ENCODE measurements at places on chromosomes 3 and 15.

DNA sequence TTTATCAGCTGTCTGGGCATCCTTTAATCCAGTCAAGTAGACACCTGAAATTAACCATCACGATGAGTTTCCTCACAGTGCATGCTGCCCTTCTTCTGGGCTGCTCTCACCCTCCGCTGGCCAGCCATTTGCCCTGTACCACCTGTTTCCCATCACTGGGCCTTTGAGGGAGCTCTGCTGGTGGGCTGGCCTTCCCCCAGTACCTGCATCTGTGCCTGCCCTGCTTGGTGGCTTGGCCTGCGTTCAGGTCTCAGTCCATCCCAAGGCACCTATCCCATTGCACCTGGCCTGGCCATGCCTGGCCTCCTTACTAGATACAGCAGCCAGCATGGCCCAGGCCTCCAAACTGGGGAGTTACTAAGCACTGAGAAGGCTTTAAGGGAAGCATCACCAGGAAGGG, 413.2 kb downstream of the NTRK3 start:
- no peak for DNase-seq

DNA sequence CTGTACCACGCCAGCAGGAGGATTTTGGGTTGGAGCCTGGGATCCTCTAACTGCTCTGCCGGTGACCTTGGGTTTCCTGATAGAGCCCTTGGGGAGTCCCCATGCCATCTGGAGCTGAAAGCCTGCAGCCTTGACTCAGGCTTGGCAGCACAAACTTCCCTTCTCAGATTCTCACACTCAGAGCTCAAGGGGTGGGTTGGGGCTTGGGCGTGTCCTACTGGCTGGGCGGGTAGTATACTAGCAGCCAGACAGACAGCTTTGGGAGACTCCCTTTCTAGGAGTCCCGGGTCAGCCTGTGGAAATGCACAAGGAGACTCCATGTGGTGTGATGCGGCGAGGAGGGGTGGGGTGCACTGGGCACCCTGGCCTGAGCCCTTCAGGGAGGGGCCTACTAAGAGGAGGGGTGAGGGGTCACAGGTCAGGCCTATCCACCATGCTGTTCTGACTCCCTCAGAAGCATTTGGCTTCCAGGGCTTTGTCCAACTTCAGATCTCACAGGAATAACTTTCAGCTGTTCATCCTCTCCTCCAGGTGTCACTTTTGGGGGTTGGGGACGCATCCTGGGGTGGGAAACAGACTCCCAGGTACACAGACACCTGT, 21.6 kb upstream of the PLXNA1 start:
- DNase-seq, result no peak

GRCh38 chr3:176293276-176293675, 904.0 kb downstream of the TBL1XR1 start:
- no peak for DNase-seq

DNA sequence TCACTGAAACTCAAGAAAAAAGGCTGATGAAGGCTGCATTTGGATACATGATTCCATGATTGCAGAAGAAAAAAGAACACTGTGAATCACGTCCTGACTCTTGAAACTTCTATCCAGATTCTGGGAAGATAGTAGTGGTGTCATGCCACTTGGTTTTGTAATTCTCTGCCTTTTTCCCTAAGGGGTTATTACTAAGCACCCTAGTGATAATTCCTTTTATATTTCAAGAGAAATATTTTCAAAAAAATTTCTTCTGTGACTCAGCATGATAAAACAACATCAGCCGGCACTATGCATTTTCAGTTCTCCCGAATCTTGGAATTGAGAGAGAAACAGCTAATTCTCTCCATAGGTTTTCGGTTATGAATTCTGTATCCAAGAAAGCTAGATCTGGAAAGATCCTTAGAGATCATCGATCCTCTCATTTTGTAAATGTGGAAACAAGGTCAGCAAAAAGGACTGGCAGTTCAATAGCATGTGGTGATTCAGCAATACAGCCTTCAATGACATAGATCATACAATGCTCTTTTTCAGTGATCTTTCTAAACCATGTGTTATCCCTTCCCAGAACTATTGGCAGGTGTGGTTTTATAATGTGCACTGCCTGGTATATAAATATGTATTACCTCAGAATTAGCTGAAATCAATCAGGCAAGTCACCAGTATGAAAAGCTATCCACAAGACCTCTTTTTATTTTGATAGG, 42.6 kb upstream of the TP63 start:
- no peak for DNase-seq

DNA sequence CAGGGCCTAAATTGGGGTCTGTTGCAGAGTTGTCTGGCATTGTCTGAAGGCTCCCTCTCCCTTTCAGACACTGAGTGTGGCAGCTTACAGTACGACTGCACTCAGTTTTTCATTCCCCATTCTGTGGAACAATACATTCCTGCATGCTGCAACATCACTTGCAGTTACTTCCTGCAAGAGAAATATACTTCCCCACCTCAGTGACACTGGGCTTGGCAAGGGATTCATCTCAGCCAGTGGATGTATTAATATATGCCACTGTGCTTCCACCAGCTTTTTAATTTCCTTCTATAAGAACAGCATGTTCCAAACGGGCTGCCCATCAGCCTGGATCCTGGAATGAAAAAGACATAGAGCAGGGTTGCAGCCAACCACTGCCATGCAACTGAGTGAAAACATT, 23.1 kb downstream of the B3GALNT1 start:
- DNase-seq, result no peak

DNA sequence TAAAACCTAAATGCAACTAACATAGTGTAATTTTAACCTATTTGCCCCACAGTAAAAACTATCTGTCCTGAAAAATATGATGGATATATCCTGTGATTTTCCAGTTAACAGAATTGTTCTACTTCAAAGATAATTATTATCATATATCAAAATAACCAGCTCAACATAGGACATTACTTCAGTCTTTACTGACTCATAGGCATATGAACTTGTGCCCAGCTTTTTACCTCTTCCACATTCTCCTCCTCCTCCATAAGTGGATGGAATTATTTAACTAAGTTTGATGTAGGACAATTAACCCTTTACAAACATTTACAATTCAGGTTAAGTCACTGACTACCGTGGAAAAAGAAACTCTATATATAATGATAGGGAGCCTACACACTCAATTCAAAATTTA, 22.9 kb upstream of the USF3 start:
- no peak for DNase-seq

GRCh38 chr3:50493086-50493485, 10.3 kb downstream of the CACNA2D2 start:
- no peak for DNase-seq

- no peak for DNase-seq
These were observed 39.7 kb downstream of the CYP11A1 start for GRCh38 chr15:74327756-74328155.

GRCh38 chr3:160128056-160128455, 97.2 kb upstream of the C3orf80 start:
- no peak for DNase-seq

GRCh38 chr3:184325715-184326369, 11.4 kb downstream of the EIF4G1 start:
- no peak for DNase-seq

- no peak for DNase-seq
These were observed 157.6 kb downstream of the KLF13 start for GRCh38 chr15:31483986-31484951.

DNA sequence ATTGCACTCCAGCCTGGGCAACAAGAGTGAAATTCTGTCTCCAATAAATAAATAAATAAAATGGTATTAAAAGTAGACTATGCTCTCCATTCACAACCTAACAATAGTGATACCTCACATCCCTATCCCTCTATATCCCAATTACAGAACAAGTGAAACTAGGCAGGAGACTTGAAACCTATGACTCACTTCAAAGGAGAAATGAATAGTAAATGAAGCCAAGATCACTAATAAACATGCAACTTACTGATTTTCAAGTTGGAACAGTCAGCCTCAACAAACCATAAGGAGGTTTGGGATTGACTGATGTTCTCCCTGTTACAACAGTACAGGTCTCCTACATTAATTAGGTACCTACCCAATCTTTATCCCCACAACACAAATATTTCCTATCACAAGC, 103.4 kb downstream of the GSK3B start:
- DNase-seq, result no peak

DNA sequence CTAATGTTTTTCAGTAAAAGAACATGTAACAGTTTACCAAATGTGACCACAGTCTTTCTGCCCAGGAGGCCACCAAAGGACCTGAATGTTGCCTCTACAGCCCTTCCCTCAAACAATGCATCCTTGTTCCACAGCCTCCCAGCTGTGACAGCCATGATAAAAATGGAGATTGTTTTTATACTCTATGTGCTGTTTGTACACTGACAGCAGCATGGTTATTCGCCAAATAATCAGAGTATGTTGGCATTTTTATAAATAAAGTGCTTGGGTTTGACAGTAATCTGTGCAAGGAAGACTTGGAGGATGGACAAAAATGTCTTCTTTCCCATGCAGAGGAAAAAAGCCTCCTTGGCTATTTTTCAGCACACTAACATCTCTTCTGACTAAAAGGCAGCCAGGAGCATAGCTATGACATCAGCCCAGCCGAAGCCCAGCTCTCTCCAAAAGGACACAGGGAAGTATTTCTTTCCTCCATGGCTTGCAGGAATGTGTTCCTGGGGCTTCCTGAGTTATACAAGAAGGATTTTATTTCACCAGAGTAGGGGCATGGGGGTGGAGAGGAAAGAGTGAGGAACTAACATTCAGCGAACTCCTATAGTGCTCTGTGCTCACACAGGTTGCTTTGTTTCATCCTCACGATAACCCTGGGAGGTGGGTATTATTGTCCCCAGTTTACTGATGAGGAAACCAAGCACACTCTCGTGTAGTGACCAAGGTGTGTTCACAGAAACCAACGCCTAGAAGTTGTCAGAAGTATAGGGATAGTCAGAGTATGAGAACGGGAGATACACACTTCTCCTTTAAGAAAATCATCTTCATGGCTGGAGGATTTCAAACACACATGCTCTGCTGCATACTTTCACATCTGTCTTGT, 339.7 kb downstream of the MECOM start:
- DNase-seq, result no peak

- no peak for DNase-seq
These were observed 70.6 kb downstream of the USF3 start for GRCh38 chr3:113625834-113626233.

GRCh38 chr3:151012753-151013152, 40.2 kb upstream of the CLRN1 start:
- no peak for DNase-seq

- DNase-seq, result no peak
These were observed 60.6 kb upstream of the PLCL2 start for GRCh38 chr3:16824081-16824696.

- DNase-seq, result peak; percentile 43
These were observed 51.0 kb upstream of the SPSB4 start for GRCh38 chr3:141000027-141000663.

Data from DMS153 (cell line).